ENCODE measurements at places on chromosomes 3 and 15. TPM values are rescaled to one million over a fixed set of nuclear protein-coding genes. Genes with fewer than 3 reads are reported as not detected.

Gene EEFSEC
- 4.5 TPM for total RNA-seq

Gene LEO1
- 59.1 TPM for total RNA-seq

Gene PLSCR4
- total RNA-seq: 677 TPM

Gene CIDEC
- total RNA-seq: not detected

Gene WDR72
- total RNA-seq: under 0.01 TPM

Gene TNNC1
- total RNA-seq: not detected

Gene GXYLT2
- total RNA-seq: 0.09 TPM

Gene SLMAP
- total RNA-seq: 50.0 TPM

Gene TM6SF1
- 34.7 TPM for total RNA-seq

Gene UCN2
- total RNA-seq: not detected

Gene HEMK1
- 13.3 TPM for total RNA-seq

Gene KLHL6
- total RNA-seq: 5.1 TPM

Gene GHSR
- total RNA-seq: not detected

Gene COLQ
- total RNA-seq: 1.2 TPM

Gene C3orf85
- total RNA-seq: not detected

Gene CHRM5
- total RNA-seq: not detected

Gene INAFM2
- total RNA-seq: 14.9 TPM

Gene PTX3
- 466 TPM for total RNA-seq

Gene EPHB1
- 2.4 TPM for total RNA-seq

Gene GNAI2
- total RNA-seq: 624 TPM

Gene LARP6
- total RNA-seq: 15.0 TPM

Gene CSPG5
- 0.51 TPM for total RNA-seq

Gene ITIH4
- 0.19 TPM for total RNA-seq

Gene LYZL4
- not detected for total RNA-seq

Gene PLSCR2
- total RNA-seq: 0.34 TPM

Gene RLBP1
- total RNA-seq: not detected

Gene SERINC4
- not detected for total RNA-seq

Gene PRSS50
- total RNA-seq: not detected
